ENCODE measurements at places on chromosomes 2 and 18.

GRCh38 chr2:239471011-239471792 is 70.4 kb upstream of the HDAC4 start:
- no peak for DNase-seq

GRCh38 chr2:186911551-186912085 is 62.6 kb upstream of the ZSWIM2 start:
- DNase-seq = no peak

GRCh38 chr18:12301263-12302005 is 6.6 kb upstream of the TUBB6 start:
- DNase-seq = no peak

DNA sequence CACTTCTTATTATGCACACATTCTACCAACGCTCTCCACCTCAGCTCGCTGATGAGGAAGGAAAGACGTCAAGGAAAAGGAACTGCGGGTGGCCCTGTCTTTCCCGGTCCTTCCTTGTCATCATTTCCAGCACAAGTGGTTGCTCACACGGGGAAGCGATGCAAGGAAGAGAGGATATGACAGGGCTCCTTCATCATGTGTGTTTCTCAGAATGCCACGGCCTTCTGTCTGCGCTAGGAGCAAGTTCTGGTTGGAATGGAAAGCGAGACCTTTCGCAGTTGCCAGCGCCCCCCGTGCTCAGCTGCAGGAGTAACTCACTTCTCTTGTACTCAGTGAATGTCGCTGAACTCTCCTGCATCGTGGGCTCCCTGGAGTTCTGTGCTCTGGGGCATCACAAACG is 191.8 kb upstream of the GLI2 start:
- no peak for DNase-seq

GRCh38 chr2:182636699-182637098 is 79.4 kb upstream of the DNAJC10 start:
- no peak for DNase-seq

- no peak for DNase-seq
Observed at GRCh38 chr18:50091509-50092244, 103.3 kb downstream of the MYO5B start.

DNA sequence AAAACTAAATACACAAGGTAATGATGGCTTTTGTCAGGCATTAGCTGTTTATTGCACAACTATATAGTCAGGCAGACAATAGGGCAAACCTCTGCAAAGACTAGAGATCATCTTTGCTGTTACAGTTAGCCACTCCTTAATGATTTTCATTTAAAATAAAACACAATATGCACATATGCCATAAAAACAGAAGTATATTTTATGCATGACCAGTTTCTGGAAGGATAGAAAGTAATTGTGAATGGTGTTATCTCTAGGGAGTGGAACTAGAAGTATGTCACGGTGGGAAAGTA is 102.0 kb downstream of the CHN1 start:
- DNase-seq = no peak

DNA sequence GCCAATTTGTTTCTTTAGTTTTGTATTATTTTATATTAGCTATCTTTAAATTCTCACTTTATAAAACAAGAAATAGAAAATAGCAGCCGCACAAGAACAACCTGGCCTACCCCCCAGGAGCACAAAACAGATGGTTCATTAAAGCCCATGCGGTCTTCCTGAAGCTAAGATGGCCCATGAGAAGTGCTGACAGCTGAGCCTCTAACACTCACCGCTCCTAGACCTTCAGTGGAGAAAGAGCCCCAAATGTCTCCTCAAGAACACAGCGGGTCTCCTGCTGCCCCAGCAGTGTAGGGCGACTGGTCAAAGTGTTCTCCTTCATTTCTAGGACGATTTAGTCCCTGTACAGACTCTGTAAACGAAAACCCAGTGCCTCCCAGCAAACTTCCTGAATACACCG is 45.1 kb downstream of the LPIN2 start:
- no peak for DNase-seq

DNA sequence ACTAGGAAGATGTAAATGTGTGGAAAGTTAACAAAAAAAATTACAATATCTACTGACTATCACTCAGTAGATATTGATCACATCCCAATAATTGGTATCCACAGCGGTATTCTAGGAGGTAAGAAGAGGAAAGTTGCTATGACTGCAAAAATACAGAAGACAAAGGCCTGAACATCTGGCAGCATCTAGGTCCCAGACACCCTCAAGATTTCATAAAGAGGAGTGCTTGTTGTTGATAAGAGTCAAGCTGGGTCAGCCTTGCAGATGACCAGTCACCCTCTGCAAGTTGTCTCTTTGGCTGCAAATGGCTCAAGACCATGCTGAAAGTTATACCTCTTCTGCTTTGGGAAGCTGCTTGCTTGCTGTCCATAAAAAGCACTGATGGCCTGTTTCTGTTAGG is 228.4 kb upstream of the FBXO11 start:
- no peak for DNase-seq

DNA sequence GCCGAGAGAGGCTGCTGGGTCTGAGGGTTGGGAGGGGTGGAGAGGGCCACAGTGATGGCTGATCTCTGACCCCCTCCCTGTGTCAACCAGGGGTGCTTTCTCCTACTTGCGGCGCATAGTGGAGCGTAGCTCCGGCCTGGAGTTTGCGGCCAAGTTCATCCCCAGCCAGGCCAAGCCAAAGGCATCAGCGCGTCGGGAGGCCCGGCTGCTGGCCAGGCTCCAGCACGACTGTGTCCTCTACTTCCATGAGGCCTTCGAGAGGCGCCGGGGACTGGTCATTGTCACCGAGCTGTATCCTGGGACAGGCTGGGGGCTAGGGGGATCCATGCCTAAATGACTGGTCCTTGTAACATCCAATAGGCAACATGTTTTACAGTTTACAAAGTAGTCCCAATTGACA is 20.9 kb upstream of the GMPPA start:
- DNase-seq = no peak

DNA sequence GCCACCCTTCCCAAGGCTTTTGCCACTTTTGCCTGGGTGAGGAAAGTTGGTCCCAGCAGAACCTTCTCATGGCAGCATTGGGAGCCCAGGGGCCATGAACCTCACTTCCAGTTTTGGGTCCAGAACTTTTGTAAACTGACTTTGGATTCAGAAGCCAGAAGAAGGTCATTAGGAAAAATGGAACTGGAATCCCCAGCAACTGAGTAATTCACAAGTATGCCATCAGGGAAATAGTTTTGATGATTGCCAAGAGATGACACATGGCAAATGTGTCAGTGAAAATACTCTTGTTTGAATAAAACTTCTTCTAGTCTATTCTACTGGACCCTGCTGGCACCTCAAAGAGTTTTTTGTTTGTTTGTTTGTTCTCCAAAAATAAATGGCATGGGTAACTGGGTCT is 203.7 kb downstream of the SETBP1 start:
- DNase-seq = no peak

- DNase-seq = no peak
Observed at GRCh38 chr2:202377207-202377761, 1.2 kb downstream of the BMPR2 start.
